ENCODE measurements at places on chromosomes 7 and 10.

DNA sequence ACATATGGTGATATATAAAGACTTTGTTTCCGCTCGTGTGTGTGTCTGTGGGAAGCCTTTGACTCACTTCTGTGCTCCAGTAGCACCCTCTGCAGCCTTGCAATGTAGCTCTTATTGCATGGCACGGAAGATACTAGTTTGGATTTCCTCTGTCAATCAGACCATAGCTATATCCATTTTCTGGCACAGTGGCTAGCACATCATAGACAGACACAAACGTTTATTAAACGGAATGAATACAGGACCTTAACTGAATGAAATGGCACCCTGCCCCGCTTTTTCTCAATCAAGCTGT lies 124.0 kb upstream of the PTPN20 start:
- DNase-seq: peak; percentile 46

DNA sequence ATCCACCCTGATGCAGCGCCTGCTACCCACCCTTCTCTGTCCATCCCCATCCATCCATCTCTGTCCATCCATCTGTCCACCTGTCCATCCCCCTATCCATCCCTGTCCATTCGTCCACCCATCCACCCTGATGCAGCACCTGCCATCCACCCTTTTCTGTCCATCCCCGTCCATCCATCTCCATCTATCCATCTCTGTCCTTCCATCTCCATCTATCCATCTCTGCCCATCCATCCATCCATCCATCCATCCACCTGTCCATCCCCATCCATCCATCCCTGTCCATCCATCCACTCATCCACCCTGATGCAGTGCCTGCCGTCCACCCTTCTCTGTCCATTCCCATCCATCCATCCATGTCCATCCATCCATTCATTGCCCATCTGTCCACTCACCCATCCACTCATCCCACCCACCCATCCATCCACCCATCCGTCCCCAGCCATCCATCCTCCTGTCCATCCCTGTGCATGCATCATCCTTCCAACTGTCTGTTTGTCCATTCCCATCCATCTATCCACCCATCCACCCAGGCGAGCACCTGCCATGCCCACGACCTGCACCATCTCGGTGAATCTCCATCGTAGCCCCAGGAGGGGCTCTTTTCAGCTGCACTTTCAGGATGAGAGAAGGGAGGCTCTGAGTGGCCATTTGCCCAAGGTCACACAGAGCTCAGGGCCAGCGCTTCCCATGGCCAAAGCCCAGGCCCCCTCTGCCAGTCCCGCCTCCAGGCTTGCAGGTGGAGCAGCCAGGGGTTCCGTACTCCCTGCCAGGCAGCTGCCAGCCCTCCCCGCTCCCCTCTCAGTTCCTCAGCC lies 137.4 kb downstream of the LHPP start:
- no peak for DNase-seq

DNA sequence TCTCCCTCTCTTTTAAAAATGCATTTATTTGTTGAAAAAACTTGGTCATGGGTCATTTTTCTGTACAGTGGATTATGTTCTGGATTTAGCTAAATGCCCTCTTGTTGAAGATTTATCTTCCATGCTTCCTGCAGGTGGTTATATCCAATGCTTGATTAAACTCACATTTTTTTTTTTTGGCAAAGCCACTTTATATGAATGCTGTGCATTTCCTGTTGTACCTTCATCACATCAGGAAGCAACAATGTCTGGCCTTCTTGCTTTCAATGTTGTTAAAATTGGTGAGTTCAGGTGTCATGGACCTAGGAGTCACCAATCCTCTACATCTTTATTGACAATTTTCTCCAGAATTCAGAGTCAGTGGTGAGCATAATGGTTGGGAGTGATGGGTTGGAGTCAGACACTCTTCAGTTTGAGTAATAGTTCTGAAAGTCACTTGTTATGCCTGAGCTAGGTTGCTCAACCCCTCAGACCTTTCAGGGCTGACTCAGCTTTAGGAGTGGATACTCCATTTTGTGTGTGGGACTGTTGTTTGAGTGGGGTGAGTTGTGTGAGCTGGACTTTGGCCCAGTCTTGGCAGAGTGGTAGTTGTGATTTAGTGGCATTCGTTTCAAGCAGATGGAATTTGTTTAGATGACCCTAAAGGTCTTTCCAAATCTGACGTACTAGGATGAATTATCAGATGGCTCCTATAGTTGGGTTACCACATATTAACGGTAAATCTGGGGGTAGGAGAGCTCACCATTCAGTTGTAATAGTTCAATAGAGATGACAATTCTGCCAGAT lies 213.5 kb upstream of the ZNF32 start:
- DNase-seq: peak; percentile 82

DNA sequence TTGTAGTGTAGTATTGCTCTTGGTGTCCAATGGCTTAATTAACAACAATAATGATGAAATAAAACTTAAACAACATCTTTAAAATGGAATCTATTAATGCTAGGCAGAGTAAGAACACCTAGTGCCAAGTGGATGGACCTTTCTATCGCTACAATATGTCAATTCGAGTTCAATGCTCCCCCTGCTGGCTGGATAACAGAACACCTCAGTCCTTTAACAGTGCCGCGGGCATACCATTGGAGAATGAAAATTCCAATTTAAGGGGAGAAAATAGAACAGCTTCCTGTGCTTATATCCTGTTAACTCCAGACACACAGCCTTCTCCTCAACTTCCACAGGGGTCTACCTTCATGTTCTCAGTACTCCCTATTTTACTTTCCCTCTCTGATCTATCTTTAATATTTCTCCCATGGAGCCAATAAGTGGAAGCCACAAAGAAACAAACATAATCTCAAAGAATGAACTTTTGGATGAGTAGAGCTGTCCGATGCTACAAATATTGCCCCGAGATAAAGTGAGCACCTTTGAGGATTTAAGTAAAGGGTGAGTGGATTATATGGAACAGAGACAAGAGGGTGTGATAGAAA lies 41.4 kb downstream of the COL1A2 start:
- DNase-seq: peak; percentile 74

DNA sequence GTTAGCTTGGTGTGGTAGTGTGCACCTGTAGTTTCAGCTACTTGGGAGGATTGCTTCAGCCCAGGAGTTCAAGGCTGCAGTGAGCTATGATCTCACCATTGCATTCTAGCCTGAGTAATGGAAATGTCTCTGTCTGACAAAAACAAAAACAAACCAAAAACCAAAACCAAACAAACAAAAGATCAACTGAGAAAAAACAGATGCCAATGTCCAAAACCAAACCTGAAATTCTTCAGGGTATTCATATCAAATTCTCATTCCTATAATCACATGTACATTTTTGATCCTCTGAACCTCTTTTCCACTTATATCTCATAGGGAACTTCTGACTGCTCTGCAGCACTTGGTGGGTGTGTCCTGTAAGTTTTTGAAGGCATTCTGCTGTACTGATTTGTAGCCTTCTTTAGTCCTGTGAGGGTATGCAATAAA lies 87.0 kb downstream of the CDK6 start:
- no peak for DNase-seq

DNA sequence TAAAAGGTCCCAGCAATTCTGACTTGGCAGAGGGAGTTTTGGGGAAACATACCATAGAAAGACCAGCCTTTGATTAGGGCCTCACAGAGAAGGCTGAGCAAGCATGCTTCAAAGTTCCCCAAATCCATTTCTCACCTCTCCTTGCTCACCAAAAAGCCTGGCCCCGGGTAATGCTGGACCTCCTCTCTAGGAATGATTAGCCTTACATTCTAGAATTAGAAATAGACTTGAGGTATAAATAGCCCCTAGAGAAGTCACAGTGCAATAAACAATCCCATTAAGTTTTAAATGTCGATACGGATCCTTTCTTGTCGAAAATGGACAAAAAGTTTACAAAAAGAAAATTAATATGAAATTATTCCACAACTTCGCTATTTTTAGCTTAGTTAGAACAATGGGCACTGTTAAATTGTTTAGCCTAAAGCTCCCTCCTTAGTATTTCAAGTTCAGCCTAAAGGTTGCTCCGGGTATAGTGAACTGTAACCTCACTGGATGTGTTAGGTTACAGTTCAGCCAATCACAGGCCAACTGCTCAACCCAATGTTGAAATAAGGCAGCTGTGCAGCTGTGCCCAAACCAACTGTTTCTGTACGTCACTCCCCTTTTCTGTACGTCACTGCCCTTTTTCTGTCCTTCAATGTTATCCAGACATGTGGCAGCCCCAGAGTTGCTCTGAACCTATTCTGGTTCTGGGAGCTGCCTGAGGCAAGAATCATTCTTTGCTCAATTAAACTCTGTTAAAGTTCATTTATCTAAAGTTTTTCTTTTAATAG lies 7.9 kb upstream of the GSDME start:
- no peak for DNase-seq

DNA sequence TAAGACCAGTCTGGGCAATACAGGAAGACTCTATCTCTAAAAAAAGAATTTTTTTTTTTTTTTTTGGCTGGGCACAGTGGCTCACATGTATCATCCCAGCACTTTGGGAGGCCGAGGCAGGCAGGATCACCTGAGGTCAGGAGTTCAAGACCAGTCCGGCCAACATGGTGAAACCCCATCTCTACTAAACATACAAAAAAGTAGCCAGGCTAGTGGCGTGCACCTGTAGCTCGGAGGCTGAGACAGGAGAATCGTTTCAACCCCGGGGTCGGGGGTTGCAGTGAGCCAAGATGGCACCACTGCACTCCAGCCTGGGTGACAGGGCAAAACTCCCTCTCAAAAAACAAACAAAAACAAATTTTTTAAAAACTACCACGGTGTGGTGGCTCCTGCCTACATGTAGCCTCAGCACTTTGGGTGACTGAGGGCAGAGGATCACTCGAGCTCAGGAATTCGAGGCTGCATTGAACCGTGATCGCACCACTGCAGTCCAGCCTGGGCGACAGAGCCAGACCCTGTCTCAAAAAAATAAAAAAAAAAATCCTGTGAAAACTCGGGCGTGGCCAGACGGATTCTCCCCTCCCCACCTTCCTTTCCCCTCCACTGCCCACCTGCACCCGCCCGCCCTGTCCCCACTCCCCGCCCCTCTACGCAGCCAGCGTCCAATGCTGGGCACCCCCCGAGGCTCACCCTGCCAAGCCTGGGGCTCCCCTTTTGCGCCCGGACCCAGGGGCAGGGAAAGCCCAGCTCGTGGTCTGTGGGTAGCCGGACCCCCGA lies 745 bp upstream of the ORAI2 start:
- no peak for DNase-seq
